ENCODE measurements at places on chromosomes 12 and 14.
A peak's percentile ranks its signal among the peaks of the same experiment; 100 is the strongest.

GRCh38 chr12:28814246-28814645 is 334.8 kb upstream of the FAR2 start:
- DNase-seq: no peak

DNA sequence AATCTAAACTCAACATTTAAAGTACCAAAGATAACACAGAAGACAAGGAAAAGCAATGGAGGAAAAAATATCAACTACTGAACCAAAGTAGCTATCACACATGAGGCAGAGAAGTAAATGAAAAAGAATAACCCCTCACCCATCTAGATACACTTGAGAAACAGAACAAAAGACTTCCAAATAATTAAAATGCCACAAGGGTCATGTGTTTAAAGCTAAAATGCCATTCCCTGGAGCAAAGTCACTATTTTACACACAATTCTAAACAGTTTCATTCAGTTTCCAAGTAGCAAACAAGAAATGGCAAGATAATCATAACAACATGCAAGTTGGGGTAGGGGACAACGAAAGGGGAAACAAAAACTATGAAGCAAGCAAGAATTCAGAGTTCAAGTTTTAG is 12.0 kb downstream of the OSBPL8 start:
- DNase-seq: no peak

DNA sequence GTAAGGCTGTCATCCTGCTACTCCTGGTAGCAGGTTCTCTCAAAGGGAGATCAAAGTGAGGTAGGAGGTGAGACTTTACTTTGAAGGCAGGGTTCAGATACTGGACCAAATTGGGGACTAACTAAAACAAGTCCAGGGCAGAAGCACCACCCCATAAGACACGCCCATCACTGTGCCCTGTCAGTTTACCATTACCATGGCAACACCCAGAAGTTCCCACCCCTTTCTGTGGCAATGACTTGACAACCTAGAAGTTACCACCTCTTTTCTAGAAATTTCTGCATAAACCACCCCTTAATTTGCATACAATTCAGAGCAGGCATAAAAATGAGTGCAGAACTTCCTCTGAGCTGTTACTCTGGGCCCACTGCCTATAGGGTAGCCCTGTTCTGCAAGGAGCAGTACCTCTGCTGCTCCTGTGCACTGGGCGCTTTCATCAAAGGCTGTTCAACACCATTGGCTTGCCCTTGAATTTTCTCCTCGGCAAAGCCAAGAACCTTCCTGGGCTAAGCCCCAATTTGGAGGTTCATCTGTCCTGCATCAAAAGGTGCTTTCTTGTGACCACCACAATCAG is 64.8 kb upstream of the MAX start:
- DNase-seq: no peak

DNA sequence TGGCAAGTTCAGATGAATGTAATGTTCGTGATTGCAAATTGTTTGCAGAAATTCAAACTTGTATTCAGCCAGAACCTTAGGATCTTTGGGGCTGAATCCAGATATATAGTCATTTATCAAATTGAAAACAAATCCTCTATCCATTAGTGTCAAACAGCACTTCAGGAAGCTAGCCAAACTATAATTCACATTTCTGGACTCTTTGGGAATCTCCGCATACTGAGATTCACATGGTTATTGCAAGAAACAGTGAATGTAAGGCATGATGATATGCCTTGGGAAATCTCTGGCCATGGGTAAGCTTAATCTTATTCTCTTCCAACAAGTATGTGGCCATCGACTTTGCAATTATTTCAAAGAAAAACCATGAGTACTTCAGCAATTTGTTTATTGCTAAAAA is 98.5 kb downstream of the KLHL28 start:
- no peak for DNase-seq

DNA sequence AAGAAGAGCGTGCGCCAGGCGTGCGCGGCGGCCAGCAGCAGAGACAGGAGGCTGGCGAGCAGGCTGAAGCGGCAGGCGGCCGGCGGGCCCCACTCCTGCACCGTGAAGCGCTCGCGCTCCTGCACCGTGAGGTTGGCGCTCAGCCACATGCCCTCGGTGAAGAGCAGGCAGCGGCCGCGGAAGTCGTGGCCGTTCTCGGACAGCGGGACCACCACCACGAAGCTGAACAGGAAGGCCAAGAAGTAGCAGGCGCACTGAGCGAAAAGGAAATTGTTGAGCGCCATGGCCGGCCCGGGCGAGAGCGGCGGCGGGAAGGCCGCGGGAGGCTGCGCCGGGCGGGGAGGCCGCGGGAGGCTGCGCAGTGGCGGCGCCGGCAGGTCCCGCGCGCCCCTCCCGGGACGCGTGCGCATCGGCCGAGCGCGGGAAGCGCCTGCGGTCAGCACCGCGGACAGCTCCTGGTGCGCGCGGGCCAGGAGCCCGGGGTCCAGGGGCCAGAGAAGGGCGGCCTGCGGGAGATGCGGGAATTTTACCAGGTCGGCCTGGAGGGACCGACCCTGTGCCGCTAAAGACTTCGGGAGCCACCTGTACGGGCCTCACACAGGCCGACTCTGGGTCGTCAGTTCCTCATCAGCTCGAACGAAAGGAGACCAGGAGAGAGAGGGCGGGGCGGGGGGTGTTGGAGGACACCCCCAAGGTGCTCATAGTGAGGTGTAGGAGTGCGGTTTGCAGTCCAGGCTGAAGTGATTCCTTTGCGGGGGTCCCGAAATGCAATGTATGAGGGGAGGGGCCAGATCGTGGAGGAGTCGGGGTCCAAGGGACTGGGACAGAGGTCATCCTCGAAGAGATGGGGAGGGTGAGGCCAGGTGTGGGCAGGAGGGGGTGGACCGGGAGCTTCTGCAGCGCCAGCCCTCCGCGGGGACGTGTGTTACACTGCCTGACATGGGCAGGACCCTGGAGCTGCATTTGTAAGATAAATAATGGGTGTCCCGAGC is at the start of gene TMEM179:
Gene TMEM179, minus strand, starts transcription at position 315 of the 992 bp plus-strand sequence. Its CDS starts 31 bp downstream, at position 284.
- peak; percentile 68 for DNase-seq

GRCh38 chr12:75020068-75020557 is 189.5 kb downstream of the KCNC2 start:
- DNase-seq: no peak

DNA sequence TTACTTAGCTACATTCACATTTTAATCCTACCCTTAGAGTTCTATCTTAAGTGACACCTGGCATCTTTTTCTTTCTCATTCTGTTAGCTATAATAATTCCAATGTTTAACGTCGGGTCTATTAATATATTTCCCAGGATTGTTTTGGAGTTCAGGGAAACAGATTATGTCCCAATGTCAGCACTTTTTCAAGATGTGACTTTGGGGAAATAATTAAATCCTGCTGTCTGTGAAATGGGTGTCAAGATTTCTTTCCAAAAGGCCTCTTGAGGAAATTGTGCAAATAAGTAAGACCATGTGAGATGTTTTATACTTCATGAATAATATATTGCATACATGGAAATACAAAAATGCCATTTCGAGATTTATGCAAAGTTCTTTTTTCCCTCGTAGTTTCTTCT is 887.6 kb upstream of the SEL1L start:
- no peak for DNase-seq

All from cerebellum (tissue), 4 donors.